ENCODE measurements at places on chromosomes 12 and 14. TPM values are rescaled to one million over a fixed set of nuclear protein-coding genes. Genes with fewer than 3 reads are reported as not detected.

DNA sequence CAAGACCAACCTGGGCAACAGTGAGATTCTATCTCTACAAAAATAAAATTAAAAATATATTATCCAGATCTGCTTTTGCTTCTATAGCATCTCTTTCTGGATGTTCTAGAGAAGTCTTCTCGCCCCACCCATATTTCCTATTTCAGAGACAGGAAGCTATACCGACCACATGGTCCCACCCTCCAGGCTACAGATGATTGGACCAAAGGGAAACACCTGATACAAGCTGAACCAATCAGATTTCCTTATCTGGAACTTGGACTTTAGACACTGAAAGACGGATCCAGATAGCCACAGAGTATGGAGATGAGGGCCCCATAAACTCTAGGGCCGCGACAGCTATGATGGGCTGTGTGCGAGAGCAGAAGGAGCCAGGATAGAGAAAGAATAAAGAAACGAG lies 48.7 kb downstream of the CCDC60 start:
- no peak for DNase-seq

- DNase-seq = no peak
Observed at GRCh38 chr12:25194214-25194613, 746 bp downstream of the DNAI7 start.

DNA sequence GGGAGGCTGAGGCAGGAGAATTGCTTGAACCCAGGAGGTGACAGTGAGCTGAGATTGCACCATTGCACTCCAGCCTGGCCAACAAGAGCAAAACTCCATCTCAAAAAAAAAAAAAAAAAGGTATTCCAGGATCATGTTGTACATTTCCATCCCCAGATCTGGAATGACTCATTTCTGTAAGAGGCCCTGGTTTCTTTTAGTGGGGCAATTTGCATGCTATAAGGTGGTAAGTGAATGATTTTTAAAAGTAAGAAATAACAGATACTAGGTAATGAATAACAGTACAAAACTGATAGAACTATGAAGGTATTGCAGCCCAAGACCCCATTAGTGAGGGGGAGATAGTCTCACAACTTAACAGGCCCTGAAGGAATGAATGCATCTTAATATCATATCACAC lies 17.7 kb upstream of the ADCK1 start:
- DNase-seq = no peak

- DNase-seq = no peak
Observed at GRCh38 chr12:54945082-54945481, 39.5 kb downstream of the TESPA1 start.

GRCh38 chr12:13805041-13805440 lies 176.4 kb downstream of the GRIN2B start:
- peak; percentile 56 for DNase-seq

The KRT83 gene
- not detected for total RNA-seq

- DNase-seq = no peak
Observed at GRCh38 chr12:128695697-128696096, 128.1 kb downstream of the SLC15A4 start.

The IL26 gene
- total RNA-seq = not detected

DNA sequence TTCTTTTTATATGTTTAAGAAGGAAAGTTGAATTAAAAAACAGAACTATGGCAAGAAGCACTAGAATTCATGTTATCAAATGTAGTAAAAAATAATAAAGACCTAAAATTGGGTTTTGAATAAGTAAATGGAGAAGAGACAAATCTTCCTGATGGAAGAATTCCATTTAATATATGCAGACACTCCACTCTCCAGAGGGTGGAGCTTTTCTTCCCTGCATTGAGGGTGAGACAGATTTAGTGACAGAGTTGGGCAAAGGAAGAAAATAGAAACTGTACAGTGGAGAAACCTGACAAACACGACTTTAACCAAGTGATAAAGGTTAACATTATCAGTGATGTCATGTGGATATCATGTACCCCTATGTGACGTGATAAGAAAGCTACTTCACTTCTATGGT lies 217.6 kb downstream of the PRKD1 start:
- no peak for DNase-seq

DNA sequence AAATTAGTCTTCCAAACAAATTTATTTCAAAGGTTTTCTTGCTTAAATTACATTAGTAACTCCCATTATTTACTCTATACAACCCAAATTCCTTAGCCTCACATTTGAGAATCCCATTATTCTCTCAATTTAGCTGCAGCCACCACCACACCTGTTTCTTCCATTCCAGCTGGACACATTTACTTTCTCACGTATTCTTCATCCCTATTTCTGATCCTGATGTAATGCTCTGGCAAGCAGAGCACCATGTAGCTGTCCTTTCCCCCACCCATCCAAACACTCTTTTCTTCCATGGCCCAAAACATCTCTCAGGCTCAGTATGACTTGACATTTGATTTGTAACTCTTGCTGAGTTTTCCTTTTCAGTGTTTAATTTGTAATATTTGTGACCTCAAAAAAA lies 240.2 kb upstream of the CLEC14A start:
- no peak for DNase-seq

The FGF6 gene
- not detected for total RNA-seq

The FLVCR2 gene
- 0.75 TPM for total RNA-seq

DNA sequence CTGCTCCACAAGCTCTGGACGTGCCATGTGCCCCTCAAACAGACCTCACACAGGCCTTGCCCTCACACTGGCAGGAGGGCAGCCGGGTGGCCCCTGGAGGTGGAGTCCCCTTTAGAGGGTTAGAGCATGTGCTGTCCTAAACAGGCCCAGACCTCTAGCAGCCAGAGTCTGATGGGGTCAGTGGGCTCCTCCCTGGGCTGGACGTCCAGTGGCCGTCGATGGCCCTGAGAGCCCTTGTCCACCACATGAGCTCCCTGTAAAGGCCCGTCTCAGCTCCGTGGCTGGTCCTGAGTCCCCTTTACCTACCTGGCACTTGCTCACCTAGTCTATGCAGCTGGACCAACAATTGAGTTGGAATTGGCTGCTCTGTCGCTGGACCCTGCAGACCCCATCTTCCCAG lies 3.8 kb downstream of the TMEM179 start:
- DNase-seq = no peak

The NRIP2 gene
- total RNA-seq = not detected

- no peak for DNase-seq
Observed at GRCh38 chr14:57610631-57611030, 117.0 kb upstream of the CCDC198 start.

The NUP37 gene
- total RNA-seq = 61.9 TPM

The NPAS3 gene
- 0.07 TPM for total RNA-seq

The RNASE3 gene
- not detected for total RNA-seq
